ENCODE measurements at places on chromosomes 3 and 15. TPM values are rescaled to one million over a fixed set of nuclear protein-coding genes. Genes with fewer than 3 reads are reported as not detected.

Gene PYGO1
- 13.6 TPM for total RNA-seq

Gene NSUN3
- total RNA-seq: 7.8 TPM

Gene UROC1
- not detected for total RNA-seq

Gene SLC24A5
- not detected for total RNA-seq

Gene SKOR1
- 0.58 TPM for total RNA-seq

Gene IL17RD
- total RNA-seq: 8.1 TPM

Gene ADAMTS17
- 12.0 TPM for total RNA-seq

Gene ALPK3
- 16.1 TPM for total RNA-seq

DNA sequence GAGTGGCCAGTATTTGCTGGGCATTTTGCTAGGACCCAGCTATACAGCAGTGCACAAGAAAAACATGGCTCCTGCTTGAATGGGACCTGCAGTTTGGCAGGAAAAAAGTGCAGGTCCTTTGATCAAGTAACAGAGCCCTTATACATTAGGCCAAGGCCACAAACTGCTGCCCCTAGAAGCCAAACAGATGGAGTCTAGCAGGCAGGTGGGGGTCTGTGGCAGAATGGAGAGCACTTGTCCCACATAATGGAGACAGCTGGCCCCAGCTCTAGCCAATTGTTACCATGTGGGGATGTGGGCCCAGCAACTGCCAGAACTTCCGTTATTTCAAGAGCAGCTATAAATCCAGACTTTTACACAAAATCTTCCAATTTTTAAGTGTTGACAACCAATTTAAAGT lies 79.3 kb downstream of the SHQ1 start:
- no peak for DNase-seq

- DNase-seq: no peak
Measured at GRCh38 chr3:13081603-13082360, 8.6 kb upstream of the IQSEC1 start.

GRCh38 chr3:50345586-50346234 lies at the start of gene ZMYND10:
TSS of gene ZMYND10 (minus strand) at chr3:50345732. CDS start at chr3:50345579, 153 bp downstream.
- no peak for DNase-seq

- no peak for DNase-seq
Measured at GRCh38 chr15:100308213-100308600, 33.6 kb downstream of the ADAMTS17 start.

DNA sequence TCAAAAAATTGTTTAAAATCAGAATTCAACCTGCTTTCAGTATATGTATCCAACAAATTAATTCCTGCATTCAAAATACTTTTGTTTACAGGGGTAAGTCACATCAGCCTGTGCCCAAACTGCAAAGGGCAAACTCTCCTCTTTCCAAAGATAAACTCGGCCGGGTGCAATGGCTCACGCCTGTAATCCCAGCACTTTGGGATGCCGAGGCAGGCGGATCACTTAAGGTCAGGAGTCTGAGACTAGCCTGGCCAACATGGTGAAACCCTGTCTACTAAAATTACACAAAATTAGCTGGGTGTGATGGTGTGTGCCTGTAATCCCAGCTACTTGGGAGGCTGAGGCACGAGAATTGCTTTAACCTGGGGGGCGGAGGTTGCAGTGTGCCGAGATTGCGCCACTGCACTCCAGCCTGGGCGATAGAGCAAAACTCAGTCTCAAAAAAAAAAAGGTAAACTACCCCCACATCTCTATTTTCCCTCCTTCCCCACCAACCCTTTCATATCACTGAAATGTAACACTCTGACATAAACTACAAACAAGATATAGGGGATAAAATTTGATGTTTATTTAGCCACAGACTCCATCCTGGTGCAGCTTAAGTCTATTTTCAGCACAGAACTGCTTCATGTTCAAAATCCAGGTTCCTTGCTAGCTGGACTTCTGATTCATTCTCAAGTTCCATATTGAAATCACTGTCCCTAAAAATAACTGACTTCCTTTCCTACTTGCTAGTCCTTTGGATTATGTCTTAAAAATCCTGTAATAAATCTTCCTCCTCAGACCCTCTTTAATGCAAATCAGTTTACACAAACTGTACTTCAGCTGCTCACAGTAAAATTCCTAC lies 15.4 kb downstream of the UBP1 start:
- DNase-seq: no peak

DNA sequence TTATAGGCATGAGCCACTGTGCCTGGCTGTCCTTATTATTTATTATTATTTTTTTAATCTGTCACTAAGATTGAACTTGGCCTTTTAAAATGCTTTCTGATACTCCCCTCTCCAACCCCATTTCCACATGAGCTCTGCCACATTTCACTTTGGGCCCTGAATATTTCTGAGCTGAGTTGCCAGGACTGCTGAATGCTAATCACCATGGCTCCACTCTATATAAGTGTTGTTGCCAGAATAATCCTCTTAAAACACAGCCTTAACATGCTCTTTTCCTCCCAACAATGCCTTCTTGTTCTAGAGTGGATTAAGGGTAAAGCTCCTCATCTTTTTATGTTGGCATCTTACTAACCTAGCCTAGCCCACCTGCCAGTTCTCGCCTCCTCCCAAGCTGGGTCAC lies 124.4 kb downstream of the PDZRN3 start:
- peak; percentile 14 for DNase-seq

DNA sequence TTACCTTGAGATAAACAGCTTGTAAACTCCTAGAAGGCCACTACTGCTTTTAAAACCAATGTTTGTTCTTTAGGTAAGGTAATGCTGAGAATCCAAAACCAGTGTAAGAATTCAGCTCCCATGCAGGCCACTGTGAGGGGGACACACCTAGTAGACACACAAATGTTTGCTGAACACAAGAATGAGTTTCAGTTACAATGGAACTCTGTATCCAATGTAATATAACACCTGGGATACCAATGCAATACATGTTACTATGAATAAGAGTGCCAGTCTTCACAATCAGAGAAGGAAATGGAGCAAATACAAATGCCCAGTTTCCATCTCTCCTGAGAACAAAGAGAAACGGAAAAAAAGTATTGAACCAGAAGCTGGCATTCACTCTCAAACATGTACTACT lies 65.9 kb downstream of the IGF2BP2 start:
- DNase-seq: no peak

GRCh38 chr3:168581771-168582225 lies 486.1 kb upstream of the GOLIM4 start:
- no peak for DNase-seq

- no peak for DNase-seq
Measured at GRCh38 chr3:29949940-29950616, 656.3 kb upstream of the TGFBR2 start.

- no peak for DNase-seq
Measured at GRCh38 chr15:64586984-64587383, 126.6 kb downstream of the ZNF609 start.

- no peak for DNase-seq
Measured at GRCh38 chr3:133991637-133992036, 38.1 kb downstream of the SLCO2A1 start.

DNA sequence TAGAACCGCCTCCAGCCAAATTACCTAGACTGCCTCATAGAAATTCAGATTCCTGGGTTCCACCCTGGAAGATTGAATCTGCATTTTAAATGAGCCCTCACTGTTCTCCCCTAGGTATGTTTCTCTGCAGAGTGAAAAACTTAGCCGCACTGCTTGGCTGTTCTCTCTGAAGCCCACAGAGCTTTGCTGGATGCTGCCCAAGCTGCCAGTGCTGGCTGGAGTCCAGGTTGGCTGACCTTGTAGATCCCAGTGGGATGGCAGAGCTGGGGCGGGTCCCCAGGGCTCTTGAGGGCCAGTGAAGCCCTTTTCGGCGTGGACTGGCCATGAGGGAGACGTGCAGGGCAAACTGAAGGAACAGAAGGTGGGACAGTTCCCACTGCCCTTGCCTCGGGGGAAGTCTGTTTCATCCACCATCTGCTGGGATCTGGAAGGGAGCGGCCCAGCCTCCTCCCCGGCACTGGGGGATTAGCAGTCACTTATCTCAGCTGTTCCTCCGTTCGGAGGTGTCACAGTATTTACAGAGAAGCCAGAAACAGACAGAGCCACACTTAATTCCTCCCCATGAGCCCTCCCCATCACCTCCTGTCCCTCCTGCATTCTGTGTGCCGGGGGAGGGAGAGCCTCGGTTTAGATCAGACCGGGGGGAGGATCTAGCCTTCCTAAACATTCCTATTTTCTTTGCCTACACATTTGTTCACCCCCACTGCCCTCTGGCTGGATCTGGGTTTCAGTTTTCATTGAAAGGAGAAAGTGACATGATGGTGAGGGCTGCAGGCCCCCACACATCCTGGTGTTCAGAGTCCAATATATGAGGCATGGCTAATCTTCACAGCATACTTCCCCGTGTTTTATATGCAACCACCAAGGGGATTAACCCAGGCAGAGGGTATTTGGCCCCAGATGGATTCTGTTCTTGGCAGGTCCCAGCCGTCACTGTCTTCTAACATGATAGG lies 4.1 kb upstream of the ACTC1 start:
- DNase-seq: no peak

DNA sequence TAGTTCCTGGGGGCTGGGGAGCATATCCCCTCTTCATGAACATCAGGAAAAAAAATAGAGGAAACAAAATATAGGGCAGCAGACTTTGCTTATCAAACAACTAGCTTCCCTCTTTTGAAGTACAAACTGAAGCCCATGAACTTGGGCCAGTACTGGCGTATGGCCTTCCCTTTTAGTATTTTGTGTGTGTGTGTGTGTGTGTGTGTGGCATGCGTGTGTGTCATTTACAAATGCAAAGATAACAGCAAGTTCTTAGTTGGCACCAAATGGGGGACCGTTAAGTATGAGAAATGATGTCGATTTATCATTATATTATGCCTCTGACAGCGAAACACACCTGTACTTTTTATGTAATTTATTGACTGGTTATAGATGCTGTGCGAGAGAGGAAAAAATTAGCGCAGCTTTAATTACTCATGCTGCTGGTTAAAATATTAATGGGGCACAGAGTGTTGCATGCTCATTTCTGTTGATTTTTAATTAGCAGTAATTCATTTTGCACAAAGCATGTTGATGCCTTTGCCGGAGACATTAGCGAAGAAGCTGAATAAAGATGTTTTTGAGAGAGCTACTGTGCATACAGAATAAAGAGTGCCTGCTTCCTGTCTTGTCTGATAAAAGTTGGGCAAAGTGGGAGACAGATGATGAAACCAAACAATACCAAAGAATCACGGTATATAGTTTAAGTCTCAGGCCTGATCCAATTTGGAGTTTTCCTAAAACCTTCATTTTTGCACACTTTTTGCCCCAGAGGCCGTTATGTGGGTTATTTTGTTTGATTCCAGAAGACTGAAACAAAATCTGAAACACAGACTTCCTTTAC lies 297.1 kb downstream of the SATB1 start:
- no peak for DNase-seq

- no peak for DNase-seq
Measured at GRCh38 chr3:180594631-180595558, 7.1 kb upstream of the TTC14 start.

DNA sequence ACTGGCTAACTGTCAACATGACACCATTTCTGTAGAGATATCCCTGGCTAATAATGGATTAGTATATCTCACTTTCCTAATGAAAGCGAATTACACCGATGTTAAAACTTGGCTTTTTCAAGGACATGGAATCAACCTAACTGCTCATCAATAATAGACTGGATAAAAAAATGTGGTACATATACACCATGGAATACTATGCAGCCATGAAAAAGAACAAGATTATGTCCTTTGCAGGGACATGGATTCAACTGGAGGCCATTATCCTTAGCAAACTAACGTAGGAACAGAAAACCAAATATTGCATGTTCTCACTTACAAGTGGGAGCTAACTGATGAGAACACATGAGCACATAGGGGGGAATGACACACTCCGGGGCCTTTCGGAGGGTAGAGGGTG lies 62.6 kb downstream of the ZIC1 start:
- no peak for DNase-seq

DNA sequence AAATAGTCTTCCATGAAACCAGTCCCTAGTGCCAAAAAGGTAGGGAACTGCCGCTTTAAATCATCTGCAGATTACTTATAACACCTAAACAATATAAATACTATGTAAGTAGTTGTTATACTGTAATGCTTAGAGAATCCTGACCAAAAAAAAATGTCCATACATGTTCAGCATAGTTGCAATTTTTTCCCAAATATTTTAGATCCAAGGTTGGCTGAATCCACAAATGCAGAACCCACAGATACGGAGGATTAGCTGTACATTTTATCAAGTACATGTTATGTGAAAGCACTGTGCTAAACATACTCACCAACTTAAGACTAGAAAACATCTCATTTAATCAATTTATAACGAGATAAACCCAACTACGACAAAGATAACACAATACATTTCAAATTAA lies 9.3 kb downstream of the MSL2 start:
- no peak for DNase-seq

GRCh38 chr3:11291808-11292207 lies 19.6 kb downstream of the ATG7 start:
- no peak for DNase-seq

DNA sequence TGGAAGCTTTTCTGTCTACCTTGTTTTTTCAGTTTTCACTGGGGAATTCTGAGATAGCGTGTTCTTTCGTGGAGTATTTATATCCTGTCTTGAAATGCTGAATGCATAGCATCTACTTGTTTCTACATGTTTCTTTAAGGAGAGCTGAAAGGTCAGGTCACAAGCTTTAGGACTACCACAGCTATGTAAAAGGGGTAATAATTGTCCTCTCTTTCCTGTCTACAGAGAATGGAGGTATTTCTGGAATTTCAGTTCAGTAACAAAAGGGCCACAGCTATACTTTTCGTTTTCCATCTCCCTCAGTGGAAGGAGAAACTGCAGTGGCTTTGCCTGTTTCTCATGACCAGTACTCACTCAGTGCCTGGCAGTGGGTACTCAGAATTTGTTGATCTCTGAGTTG lies 4.7 kb downstream of the INAFM2 start:
- DNase-seq: no peak

GRCh38 chr3:139301183-139301582 lies 42.6 kb upstream of the MRPS22 start:
- no peak for DNase-seq

DNA sequence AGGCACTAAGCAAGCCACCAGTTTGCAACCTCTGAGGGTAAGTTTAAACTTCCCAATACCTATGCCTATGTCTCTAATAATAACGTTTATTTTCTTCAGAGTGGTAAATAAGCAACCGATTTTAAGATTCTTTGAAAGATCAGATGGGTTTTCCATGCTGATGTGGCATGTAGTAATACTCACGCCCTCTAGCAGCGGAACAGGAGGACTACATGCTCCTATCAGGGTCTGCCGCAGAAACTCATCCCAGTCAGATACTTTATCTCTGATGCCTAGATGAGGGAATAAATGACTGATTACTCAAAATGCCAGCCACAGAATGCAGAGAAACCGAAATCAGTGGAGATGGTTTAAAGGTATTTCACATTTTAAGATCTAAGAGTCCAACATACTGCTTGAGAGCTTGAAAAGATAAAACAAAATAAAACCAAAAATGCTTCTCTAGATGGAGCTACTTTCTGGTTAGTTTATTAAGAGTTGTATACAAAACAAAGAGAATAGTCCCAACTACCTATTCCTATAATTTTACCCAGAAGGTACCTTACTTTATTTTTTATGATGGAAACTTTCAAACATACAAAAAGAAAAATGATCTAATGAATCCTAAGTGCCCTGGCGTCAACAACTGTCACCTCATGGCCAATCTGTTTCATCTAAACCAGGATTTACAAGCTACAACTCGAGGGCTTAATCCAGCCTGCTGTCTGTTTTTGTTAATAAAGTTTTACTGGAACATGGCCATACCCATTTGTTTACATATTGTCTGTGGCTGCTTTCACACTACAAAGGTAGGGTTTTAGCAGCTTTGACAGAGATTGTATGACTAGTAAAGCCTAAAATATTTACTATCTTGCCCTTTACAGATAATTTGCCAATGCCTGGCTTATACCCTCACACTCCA lies 37.5 kb upstream of the STIMATE start:
- DNase-seq: no peak

GRCh38 chr3:24004171-24004938 lies 59.3 kb downstream of the NR1D2 start:
- peak; percentile 19 for DNase-seq

- no peak for DNase-seq
Measured at GRCh38 chr15:101193120-101193644, 58.7 kb downstream of the CHSY1 start.

Data from esophagus muscularis mucosa (tissue), 4 donors.